Activated T-helper 1 cell treated with anti-CD3 and anti-CD28 coated beads, Interleukin-12 subunit alpha, Interleukin-12 subunit beta, Interleukin-2, Interleukin-4 antibody, amounts not matched to agents 30 ng/mL and 10 ng/mL and 1 ng/mL, durations not matched to agents 14 hours and 24 hours and 36 hours (primary cell): ENCODE measurements at places on chromosomes 1 and 21.
A peak's percentile ranks its signal among the peaks of the same experiment; 100 is the strongest.

- peak; percentile 69 for DNase-seq
These were observed 11.4 kb upstream of the PHLDA3 start for GRCh38 chr1:201480231-201481003.

DNA sequence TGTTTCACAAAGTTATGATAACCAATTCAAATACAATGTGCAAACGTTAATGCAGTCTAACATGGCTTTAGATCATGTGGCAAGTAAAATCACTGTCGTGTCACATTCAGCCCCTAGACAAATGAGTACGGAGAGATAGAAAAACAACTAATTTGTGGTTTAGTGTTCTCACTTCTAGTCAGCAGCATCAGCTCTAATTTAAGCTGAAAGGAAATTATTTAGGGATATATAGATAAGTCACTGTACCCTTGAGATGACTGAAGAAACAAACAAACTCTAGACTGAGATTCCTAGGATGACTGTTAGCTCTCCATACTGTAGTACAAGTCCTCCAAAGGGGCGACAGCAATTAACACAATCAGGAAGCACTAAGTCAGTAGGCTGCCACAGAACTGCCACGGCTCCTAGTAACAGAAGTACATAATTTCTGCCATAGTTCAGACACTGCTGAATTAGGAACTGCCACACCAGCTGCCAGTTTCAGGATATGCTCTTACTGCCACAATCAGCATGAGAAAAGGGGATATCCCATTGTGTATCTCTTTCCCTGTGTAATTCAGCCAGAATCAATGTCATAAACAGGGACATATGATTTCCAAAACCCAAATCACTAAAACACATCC lies 150.4 kb upstream of the NEGR1 start:
- DNase-seq, result no peak

DNA sequence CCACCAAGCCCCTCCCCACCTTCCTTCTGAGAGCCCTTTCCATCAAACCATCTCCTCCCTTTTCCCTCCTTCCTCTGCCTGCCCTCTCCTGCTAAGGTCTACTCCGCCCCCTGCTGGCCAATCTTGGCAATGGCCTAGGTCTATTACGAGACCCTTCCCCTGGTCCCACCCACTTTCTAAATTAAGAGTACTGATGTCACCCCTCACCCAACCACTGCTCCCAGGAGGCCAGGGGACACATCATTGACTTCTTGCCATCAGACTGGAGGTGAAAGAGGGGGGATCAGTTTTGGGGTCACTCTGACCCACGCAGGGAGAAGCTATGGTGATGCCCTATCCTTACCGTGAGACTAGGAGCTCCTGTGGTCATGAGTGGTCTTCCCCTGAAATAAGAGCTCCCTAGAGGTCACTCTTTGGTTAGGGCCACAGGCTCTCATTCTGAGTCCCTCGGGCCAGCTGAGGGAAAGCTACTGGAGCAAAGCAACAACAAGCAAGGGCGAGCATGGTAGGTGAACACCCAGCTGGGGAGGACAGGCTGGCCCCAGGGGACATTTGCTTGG lies 34.6 kb upstream of the S100A7 start:
- peak; percentile 59 for DNase-seq

- DNase-seq, result no peak
These were observed 59.7 kb downstream of the MT1HL1 start for GRCh38 chr1:236944556-236944955.

DNA sequence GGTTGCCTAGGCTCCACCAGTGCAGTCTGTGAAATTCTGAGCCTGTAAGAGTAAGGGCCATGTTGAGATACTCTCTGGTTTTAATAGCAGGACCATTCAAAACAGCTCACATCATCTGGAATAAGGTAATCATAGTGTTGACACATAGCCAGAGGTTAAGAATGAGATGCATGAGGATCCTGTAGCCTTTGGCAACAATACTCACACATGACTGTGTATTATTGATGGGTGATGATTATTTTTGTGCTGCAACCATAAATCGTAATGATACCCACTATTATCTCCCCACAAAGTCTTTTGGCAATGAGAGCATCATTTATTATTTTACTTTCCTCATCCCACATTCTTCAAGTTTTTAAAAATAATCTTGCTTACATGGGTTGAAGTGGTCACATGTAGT lies 35.5 kb downstream of the KCNK2 start:
- no peak for DNase-seq

- no peak for DNase-seq
These were observed 109.6 kb upstream of the BMP8A start for GRCh38 chr1:39381839-39382238.

GRCh38 chr1:34018285-34018684 lies 146.7 kb downstream of the CSMD2 start:
- no peak for DNase-seq

DNA sequence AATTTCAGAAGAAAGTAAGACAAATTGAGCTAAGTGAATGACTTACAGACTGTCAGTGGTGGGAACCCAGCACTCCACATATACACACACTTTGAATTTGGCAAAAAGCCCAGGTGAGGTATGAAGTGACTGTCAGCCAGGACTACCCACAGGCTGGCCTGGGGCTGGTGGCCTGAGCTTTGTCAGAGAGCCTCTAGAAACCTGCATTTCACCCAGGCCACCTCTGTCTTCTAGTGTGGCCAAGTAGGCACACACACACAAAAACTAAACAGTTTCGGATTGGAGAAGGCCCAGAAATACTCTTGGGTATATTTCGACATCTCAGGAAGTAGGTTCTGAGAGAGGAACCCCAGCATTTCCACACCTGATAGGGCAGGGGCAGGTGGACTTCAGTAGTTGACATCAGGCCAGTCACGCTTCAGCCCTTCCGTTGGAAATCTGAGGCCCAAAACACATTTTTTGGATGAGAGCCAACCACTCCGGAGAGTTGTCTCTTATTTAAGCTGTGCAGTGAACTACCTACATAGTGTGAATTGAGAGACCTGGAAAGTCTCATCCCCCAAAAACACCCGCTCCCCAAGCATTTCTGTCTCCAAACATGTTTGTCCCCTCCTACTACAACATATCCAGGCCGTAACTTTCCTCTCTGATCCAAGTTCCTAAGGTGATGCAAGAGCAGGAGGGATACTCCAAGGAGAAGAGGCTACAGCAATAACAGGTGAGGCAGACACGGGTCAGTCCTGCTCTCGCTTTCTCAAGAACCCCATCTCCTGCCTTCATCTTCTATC lies 167.2 kb upstream of the PROX1 start:
- DNase-seq, result no peak

GRCh38 chr1:168179438-168180147 lies 831 bp downstream of the TIPRL start:
- DNase-seq, result no peak

- no peak for DNase-seq
These were observed 27.4 kb downstream of the PLXNA2 start for GRCh38 chr1:208216806-208217205.

GRCh38 chr1:19577036-19577435 lies 67.1 kb upstream of the NBL1 start:
- DNase-seq, result no peak

DNA sequence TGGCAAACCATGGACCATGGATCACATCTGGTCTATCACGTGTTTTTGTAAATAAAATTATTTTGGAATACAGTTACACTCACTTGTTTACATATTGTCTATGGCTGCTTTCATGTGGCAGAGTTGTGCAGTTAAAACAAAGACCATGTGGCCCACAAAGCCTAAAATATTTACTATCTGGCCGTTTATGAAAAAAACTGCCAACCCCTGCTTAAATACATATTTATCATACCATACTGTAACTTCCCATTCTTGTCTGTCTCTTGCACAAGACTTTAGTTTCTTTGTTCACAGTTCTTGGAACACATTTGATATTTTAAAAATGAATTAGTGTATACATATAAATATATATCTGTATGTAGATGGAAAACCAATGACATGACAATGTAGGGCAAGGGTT lies 141.5 kb downstream of the PAPPA2 start:
- no peak for DNase-seq

GRCh38 chr1:44587796-44588460 lies 86.4 kb downstream of the TMEM53 start:
- no peak for DNase-seq

DNA sequence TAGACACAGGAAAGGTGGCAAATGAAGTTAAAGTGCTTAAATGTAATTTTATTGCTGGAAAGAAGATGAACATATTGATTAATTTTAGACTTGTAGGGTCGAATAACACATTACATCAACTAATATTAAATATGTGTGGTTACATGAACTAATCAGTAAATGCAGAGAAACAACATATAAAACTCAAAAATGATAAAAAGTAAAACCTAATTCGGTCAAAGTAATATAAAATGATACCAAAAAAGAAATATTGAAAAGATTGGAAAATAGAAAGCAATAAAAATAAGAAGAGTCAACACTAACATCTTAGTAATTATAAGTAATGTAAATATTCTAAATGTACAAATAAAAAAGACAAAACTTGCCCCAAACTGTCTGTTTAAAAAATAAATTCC lies 43.3 kb downstream of the CD53 start:
- DNase-seq, result no peak

DNA sequence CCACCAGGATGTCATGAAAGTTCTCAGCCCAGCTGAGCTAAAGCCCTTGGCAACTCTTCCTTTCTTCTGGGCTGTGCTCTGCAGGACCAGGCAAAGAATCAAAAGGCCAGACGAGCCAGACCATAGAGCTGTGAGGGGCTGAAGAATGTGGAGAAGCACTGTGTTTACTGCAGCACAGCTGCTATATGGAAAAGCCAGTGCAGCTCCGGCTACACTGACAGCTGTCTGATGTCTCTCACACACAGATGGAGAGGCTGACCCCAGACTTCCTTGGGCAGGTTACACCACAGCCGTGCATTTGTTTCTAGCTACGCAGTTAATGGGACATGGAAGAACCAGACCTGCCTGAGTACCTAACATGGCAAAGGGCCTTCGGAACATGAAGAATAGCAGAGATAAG lies 40.3 kb downstream of the CD247 start:
- no peak for DNase-seq

- DNase-seq, result no peak
These were observed 1.8 kb upstream of the ELAPOR1 start for GRCh38 chr1:109112056-109112651.
